ENCODE measurements at places on chromosomes 12 and 14.

- no peak for DNase-seq
These were observed 11.0 kb upstream of the PTPRB start for GRCh38 chr12:70648191-70648590.

DNA sequence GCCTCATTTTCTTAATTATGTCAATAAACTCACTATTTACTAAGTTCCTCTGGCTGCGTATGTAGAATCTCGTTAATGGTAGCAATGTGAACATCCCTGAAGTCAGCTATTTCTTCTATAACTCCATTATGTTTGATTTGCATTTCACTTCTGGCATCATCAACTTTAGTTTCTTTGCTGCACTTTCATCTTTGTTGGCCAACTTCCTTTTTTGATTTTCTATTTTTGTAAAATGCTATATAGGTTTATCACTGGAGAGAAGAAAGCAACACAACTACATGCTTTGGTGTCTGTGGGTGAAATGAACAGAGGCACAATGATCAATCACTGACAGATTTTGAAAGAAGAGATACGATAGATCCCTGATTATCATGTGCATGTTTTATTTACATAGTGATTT lies 58.5 kb upstream of the ATF7IP start:
- DNase-seq = no peak

DNA sequence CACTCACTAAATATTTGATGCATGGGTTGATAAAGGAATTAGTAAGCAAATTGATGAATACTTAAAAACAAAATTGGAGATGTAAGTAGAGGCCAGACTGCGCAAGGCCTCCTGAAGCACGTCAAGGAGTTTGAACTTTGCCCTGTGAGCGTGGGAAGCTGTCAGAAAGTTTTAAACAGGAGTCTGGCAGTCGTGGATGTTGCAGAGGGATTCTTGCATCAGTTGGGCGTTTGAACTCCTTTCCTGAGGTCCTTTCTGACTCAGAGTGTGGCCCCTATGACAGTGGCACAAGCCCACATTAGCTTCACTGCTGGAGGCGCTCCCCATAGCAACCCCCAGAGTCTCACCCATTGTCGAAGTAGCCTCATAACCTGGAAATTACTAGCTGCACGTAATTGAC lies 17.9 kb upstream of the IL22 start:
- DNase-seq = no peak

- no peak for DNase-seq
These were observed 845 bp upstream of the RARG start for GRCh38 chr12:53232646-53233461.
